Hematopoietic multipotent progenitor cell (in vitro differentiated cells): ENCODE measurements at places on chromosomes 3 and 15. TPM values are rescaled to one million over a fixed set of nuclear protein-coding genes. Genes with fewer than 3 reads are reported as not detected.

DNA sequence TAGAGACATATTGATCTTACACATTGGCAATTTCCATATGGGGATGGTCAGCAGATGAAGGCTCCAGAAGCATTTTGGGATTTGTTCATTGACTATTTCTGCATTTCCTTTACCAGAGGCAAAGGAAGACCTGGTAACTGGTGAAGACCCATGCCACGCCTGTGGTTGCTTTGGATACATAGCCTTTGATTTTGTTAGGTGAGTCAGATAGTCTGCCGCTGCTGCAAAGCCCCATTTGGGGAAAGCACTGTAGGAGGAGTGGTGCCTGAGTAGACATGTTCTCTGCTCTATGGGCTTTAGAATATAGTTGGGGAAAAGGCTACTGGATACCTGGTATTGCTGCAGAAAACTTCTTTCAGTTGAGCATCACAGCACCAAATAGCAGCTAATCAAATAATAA lies 56.8 kb downstream of the TFG start:
- no peak for DNase-seq

DNA sequence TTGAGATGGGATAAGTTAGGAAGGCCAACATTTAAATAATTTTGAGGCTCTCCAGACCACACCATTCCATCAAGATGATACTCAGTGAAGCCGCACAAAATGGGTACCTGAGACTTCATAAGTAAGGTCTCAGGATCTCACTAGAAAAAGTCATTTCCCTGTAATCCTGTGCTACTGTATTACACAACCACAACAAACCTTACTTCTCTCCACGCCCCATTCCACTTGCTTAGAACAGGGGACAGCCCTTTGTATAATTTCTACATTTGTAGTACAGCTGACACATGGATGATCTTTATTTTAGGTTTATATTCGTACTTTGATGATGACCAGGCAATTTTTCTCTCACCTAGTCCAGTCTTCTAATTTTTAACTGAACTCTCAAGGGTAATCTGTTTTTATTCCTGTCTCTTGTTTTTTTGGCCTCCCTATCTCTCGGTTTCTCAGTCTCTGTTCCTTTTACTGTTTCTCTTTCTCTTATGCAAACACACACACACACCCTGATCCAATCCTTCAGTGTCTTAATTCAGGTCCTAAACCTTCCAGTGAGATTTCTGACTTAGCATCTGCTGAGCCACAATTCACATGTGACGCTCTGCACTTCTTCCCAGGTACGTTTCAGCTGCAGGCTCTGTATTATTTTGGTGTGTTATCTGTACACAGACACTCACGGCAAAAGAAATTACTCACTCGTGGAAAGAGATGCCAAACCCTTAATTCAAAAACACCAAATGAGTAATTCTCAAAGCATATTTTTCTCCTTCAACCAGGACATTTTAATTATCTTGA lies 223.2 kb upstream of the THBS1 start:
- DNase-seq, result no peak

- DNase-seq, result no peak
Measured at GRCh38 chr15:98785807-98786621, 137.7 kb downstream of the IGF1R start.

Gene DLL4
- total RNA-seq, result under 0.01 TPM

DNA sequence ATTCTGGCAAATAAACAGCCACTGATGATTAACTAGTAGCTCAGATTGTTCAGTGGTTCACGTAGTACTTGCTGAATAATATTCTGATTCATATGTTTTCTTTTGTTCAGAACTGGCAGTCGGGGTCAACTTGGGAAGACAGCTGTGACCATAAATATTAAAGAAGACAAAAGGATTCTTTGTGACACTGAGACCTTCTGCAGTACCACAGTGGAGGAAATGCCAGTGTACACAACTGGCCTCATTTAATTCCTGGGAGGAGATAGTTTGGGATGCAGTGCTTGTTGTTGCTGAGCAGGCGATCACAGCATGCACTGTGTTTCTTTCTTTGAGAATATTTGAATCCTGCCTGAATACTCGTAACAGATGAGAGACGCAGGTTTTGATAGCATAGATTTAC lies 26.7 kb upstream of the MCF2L2 start:
- DNase-seq, result no peak

Gene ZIC1
- total RNA-seq, result not detected

GRCh38 chr3:99601515-99601914 lies 36.9 kb upstream of the COL8A1 start:
- no peak for DNase-seq

Gene GRAMD2A
- total RNA-seq, result 0.27 TPM

GRCh38 chr15:25422021-25422420 lies 16.8 kb downstream of the UBE3A start:
- no peak for DNase-seq

DNA sequence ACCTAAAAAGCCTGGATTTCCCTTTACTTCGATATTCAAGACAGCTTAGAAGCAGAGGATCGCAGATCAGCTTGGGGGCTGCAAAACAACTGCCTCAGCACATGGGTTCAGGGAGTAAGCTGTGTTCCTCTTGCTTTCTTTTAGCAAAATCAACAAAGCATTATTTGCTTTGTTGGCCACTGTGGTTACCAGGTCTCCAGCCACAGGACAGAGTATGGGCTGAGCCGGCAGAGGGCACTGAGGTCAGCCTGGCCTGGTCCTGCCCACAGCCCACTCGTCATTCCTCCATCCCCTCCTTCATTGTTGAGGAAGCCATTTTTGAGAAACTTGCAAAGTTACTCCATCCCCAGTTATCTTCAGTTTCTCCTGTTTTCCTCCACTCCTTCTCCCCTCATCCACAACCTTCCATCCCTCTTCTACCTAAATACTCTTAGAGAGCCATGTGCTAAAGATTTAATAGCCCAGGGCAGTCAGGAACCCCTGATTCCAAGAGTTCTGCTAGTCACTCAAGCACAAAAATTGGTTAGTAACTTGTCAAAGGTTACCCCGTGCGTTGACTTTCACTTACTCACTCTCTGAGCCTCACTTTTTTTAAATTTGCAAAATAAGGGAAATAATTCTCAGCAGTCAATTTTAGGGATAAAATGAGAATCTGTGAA lies 60.0 kb upstream of the HES1 start:
- DNase-seq, result no peak
